ENCODE measurements at places on chromosomes 13 and 19. TPM values are rescaled to one million over a fixed set of nuclear protein-coding genes. Genes with fewer than 3 reads are reported as not detected.

Gene ZNF486
- 4.4 TPM for total RNA-seq

Gene FKBP8
- 199 TPM for total RNA-seq

Gene FPR1
- total RNA-seq, result not detected

Gene MAP4K1
- 314 TPM for total RNA-seq

Gene TMEM272
- not detected for total RNA-seq

Gene C19orf81
- not detected for total RNA-seq

Gene PEAK3
- total RNA-seq, result 1.2 TPM

Gene PRKD2
- 175 TPM for total RNA-seq

Gene ZNF681
- total RNA-seq, result 1.8 TPM

Gene CEACAM21
- 45.3 TPM for total RNA-seq

Gene OCEL1
- 15.7 TPM for total RNA-seq

Gene NBEA
- 0.61 TPM for total RNA-seq

Gene CYP4F8
- total RNA-seq, result not detected

Gene SIPA1L3
- total RNA-seq, result 15.7 TPM

Measured in T-helper 1 cell treated with Interleukin-12 subunit alpha and Interleukin-12 subunit beta and Interleukin-4 antibody, amounts not matched to agents 30 ng/mL and 1 ng/mL, for 36 hours (primary cell).